NCI-H2171 (cell line): ENCODE measurements at places on chromosomes 16 and 17.
A peak's percentile ranks its signal among the peaks of the same experiment; 100 is the strongest.

DNA sequence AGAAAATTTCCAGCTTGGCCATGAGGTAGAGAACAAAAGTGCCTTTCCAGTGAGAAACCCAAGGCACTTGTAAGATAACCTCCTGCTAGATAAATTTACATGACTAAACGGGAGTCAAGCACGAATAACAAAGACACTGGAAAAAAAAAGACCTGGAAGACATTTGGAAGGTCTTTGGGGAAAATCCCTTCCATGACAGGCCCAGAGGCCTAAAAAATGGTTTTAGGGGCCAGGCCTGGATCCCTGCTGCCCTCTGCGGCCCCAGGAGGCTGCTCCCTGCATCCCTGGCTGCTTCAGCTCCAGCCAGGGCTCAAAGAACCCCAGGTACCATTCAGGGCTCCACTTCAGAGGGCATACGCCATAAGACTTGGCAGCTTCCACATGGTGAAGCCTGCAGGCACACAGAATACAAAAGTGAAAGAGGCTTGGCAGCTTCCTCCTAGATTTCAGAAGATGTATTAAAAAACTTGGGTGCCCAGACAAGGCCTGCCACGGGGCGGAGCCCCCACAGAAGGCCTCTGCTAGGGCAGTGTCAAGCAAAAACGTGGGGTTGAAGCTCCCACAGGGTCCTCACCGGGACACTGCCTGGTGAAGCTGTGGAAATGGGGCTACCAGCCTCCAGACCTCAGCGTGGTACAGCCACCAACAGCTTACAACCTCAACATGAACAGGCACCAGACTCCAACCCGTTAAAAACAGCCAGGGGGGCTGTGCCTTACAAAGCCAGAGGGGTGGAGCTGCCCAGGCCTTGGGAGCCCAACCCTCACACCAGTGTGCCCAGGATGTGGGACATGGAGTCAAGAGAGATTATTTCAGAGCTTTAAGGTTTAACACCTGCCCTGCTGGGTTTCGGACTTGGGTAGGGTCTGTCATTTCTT lies 77.1 kb downstream of the SDK2 start:
- DNase-seq = no peak

DNA sequence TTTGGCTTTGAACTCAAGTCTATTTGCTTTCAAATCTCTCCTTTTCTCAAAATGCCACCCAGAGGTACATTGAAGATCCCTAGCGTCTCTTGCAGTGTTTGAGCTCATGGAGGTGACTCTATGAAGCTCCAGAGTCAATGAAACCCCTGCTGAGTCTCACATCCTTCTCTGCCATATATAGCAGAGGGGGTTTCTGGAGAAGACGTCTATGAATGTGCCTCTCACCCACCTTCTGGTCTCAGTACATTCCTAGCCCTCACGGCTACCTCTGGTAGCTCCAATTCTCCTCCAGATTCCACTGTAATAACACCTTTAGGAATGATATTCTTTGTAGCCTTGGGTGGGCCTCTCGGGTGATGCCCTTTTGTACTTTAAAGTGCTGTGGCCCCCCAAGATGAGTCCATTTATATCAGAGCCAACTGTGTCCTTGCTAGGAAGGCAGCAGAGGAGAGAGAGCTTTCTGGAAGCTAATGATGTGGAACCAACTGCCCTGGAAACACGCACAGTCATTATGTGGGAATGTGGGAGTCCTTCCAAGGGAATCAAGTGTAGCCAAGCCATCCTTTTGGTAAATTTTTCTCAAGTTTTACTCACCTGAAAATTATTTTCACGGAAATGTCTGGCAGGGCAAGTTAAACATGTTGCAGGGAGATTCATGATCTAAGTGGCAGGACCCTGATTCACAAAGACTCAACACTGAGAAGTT lies 123.4 kb downstream of the ASIC2 start:
- DNase-seq = no peak

DNA sequence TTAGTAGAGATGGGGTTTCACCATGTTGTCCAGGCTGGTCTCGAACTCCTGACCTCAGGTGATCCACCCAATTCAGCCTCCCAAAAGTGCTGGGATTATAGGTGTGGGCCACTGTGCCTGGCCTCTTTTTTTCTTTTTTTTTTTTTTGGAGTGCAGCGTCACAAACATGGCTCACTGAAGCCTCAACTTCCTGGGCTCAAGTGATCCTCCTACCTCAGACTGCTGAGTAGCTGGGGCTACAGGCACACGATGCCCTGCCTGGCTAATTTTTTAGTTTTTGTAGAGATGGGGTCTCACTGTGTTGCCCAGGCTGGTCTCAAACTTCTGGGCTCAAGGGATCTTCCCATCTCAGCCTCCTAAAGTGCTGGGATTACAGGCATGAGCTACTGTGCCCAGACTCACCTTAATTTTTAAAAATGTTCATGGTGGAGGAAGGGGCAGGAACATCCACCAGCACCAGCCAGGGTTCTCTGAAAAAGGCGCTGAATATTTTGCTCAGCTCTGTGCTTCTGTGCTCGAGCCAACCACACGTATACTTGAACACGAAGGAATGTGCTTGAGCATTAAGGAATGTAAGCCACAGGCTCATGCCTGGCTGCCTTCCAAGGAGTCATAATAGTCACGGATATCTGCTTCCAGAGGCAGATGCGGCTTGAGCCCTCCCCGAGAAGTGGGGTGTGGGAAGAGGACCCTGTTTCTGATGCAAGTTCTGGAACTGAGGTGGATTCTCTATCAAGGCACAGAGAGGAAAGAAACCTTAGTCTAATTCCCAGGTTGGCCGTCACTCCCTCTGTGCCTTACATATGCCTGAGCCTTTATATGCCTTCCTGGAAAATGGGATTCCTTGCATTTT lies 65.5 kb upstream of the CREBBP start:
- DNase-seq = peak; percentile 9

GRCh38 chr16:27486760-27487159 lies 63.0 kb downstream of the GTF3C1 start:
- peak; percentile 3 for DNase-seq

- no peak for DNase-seq
Measured at GRCh38 chr17:8662076-8662831, 31.7 kb upstream of the MYH10 start.

DNA sequence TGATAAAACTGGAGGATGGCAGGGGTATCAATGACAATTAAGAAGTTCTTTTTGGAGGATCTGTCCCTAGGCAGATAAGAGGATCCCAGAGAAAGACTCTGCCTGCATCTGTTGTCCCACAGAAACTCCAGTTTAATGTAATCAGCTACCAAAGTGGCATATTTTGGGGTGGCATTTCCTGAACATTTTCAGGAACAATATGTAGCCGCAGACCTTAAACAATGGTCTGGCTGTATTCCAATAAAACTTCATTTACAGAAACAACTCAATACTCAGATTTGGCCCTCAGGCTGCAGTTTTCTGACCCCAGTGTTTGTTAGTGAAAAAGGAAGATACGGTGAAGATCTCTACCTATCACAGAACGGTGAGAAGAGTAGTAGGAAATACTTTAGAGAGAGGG lies 46.1 kb downstream of the KCNJ16 start:
- DNase-seq = no peak

DNA sequence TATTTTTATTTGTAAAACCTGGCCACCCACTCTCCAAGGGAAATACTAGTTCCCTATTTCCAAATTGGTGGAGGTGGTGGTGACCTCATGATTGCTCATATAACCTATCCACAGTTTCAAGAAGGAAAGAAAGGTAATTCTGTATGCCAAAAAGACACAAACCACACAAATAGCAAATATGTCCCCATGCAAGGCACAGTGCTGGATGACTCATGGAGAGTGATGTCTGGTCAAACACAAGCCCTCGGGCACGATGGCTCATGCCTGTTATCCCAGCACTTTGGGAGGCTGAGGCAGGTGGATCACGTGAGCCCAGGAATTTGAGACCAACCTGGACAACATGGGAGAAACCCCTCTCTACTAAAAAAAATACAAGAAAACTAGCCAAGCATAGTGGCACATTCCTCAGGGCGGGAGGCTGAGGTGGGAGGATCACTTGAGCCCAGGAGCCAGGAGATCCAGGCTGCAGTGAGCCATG lies 64.2 kb downstream of the GNA13 start:
- no peak for DNase-seq

DNA sequence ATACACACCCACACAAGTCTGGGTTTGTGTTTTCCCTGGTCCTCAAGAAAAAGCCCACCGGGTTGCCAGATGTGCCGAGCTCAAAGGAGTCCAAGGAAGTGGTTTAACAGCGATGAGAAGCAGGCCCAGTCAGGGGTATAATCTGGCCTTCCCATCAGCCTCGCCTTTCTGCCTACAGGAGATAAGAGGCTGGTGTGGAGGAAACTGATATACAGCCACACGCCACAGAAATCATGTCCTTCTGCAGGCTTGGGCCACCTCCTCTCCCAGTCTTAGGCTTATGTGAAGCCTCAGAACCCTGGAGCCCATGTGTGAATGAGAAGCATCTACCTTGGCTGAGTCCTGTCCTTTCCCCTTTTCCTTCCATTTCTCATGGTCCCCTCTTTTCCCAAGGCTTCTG lies 43.6 kb upstream of the MMP2 start:
- no peak for DNase-seq

DNA sequence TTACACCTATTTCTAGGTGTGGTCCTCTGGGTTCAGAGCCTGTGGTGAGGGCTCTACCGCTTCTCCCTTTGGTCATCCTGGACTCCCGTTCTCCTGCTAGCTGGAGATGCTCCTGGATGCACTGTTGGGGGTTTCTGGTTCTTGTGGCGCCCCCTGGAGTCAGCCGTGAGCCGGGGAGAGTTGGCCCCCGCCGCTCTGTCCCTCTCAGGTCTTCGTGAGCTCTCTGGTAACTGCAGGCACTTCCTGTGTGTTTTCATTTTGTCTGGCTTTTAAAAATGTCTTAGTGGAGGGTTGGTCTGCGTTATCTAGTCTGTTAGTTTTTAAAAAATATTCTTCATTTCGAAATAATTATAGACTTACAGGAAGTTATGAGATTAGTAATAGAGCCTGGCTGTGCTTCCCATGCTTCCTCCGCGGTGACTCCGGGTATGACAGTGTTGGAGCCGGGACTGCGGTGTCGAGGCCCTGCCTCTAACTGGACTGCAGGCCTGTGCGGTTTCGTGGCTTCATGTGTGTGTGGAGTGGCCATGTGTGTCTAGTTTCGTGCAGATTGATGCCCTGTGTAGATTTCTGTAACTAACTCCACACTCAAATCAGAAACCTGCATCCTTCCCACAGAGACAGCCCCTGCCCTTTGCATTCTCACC lies 78.0 kb upstream of the ZNF750 start:
- DNase-seq = no peak

DNA sequence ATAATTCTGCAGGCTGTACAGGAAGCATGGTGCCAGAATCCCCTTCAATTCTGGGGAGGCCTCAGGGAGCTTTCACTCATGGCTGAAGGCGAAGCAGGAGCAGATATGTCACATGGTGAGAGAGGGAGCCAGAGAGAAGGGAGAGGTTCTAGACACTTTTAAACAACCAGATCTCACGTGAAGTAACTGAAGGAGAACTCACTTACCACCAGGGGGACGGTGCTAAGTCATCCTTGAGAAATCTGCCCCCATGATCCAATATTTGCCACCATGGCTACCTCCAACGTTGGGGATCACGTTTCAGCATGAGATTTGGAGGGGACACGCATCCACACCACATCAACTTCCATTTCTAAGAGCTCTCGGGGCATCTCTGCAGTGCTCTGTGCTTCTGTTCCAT lies 37.4 kb upstream of the GNA13 start:
- DNase-seq = no peak

- no peak for DNase-seq
Measured at GRCh38 chr17:61537264-61537771, 53.7 kb downstream of the NACA2 start.
